Endodermal cell (in vitro differentiated cells): ENCODE measurements at places on chromosomes 16 and 17.
A peak's percentile ranks its signal among the peaks of the same experiment; 100 is the strongest.

- peak; percentile 97 for DNase-seq
Measured at GRCh38 chr17:81241648-81242420, 2.7 kb downstream of the NDUFAF8 start.

DNA sequence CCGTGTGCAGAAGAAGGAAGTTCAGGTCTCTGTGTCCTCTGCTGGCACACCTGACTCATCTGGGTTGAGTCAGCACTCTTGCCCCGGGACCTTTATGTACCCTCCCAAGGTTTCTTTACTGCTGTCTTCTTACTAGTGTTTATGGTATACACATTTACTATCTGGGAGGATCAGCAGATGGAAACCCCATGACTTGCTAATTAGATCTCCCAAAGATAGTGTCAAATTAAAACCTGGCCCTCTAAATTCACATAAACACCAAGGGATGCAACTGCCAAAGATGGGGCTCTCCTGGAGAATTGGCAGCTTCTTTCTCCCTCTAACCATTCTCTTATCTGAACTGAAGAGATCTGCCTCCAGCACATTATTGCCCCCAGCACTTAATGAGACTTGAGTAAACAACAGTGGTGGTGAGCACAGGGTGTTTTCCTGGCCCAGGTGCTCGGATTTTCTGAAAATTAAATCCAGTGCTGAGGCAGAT is 718.1 kb upstream of the SOX9 start:
- no peak for DNase-seq

GRCh38 chr17:9987779-9988585 is 82.9 kb upstream of the RCVRN start:
- peak; percentile 89 for DNase-seq

- peak; percentile 73 for DNase-seq
Measured at GRCh38 chr17:76920364-76921139, 52.3 kb downstream of the MGAT5B start.

- DNase-seq: no peak
Measured at GRCh38 chr17:8608001-8608400, 22.5 kb downstream of the MYH10 start.

GRCh38 chr16:23082161-23082788 is 67.0 kb downstream of the USP31 start:
- DNase-seq: no peak

- DNase-seq: no peak
Measured at GRCh38 chr16:67114793-67115192, 5.1 kb downstream of the PHAF1 start.

- no peak for DNase-seq
Measured at GRCh38 chr16:69314534-69314933, 3.4 kb downstream of the VPS4A start.

- no peak for DNase-seq
Measured at GRCh38 chr17:70205401-70205800, 36.1 kb downstream of the KCNJ2 start.

GRCh38 chr17:57235124-57235523 is 21.2 kb upstream of the MSI2 start:
- no peak for DNase-seq

GRCh38 chr17:76538941-76539570 is 788 bp upstream of the PRCD start:
- DNase-seq: no peak

GRCh38 chr16:67517661-67518423 is 10.8 kb upstream of the RIPOR1 start:
- no peak for DNase-seq

DNA sequence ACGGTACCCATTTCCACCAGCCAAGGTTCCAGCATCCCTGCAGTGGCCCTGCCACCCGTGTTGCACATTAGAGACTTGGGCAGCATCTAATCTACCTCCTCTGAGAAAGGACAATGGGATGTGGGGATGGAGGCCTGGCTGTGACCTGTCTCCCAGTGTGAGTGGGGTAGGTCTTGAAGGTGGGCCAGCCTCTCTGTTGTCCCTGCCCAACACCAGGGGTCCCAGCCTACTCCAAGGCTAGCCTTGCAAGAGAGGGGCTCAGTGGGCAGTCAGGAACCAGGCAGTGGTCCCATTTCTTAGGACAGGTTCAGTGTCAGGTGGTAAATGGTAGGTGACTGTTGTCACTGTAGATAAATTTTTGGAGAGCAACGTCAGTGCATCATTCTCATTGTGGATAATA is 384.5 kb downstream of the SNX29 start:
- DNase-seq: no peak

DNA sequence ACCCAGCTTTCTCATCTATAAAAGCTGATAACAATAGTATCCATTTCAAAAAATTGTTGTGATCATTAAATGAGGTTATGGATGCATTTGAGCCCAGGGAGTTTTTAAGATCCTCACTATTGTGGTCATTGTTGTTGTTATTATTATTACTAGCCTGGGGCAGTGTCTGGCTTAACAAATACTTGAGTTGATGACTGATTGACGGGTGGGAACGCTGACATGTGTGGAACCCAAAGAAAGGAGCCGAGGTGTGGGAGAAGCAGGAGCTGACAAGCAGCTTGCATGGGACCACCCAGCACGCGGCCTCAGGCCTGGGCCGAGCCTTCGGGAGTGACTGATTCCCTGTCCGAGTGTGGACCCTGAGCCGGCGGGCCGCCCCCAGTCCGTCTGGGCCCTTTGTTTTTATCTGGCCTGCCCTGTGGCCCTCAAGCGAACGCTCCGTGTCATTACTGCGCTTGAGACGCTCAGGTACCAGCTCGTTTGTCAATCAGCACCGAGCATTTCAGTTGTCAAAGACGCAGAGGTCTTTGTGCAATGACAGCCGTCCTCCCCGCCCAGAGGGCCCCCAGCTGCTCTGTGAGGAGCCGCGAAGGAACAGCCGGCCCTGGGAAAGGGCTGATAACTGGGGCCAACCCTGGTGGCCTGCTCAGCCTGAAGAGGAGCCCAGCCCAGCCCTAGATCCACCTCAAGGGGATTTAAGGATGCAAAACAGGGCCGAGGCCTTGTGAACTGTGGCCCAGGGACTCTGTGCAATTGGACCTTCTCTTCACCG is 132.9 kb upstream of the FOXF1 start:
- no peak for DNase-seq

DNA sequence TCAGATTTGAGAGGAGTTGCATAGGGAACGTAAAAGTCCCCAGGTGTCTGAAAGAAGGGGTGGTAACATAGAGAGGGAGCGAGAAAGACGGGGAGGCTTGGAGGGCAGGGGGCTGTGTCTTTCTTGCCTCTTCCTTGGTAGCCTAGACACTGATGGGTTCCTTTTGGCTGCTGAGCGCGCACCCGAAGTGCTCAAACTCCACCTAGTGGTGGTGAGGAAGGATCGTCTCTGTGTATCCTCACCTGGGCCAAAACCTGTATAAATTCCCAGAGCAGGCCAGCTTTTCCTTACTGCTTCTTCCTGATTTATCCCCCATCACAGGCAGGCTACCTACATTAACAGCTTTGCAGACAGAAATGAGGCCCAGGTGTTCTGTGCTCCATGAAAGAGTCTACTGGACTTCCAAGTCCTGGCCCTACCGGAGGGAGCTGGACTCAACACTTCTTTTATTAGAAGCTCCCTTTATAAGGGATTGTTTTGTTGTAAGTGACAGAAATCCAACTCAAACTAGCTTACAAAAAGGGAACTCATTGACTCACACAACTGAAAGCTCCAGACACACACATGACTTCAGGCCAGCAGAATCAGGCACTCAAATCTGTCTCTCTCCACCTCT is 5.5 kb upstream of the SLC25A35 start:
- DNase-seq: peak; percentile 88

GRCh38 chr17:75843577-75844529 is at the start of gene UNC13D:
Gene UNC13D, minus strand, starts transcription at chr17:75844404. Its CDS starts 67 bp downstream, at chr17:75844337.
- DNase-seq: no peak

- no peak for DNase-seq
Measured at GRCh38 chr16:57072616-57073275, 19.6 kb upstream of the CPNE2 start.

DNA sequence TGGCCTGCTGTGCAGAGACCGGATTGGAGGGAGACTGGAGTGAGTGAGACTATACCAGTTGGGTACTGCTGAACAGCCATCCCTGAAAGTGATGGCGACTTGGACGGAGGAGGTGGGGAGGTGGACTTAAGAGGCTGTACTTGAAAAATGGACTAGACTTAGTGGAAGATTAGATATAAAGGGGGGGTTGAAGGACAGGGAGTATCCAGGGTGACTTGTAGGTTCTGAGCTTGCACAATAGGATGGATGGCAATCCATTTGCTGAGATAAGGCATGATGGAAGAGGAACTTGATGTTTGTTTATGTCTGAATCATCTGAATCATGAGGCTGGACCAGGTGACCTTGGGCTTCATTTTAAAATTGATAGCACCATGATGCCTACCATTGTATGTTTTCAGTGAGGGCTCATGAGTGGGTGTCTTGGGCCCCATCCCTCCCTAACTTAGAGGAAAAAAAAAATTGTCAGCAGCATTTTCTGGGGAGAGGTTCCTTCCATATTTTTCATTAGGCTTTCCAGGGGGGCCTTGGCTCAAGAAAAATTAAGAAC is 41.2 kb downstream of the PRKCA start:
- DNase-seq: no peak

GRCh38 chr16:49856672-49857330 is 889 bp upstream of the ZNF423 start:
- peak; percentile 93 for DNase-seq

- no peak for DNase-seq
Measured at GRCh38 chr17:80922580-80923160, 69.0 kb upstream of the CHMP6 start.

DNA sequence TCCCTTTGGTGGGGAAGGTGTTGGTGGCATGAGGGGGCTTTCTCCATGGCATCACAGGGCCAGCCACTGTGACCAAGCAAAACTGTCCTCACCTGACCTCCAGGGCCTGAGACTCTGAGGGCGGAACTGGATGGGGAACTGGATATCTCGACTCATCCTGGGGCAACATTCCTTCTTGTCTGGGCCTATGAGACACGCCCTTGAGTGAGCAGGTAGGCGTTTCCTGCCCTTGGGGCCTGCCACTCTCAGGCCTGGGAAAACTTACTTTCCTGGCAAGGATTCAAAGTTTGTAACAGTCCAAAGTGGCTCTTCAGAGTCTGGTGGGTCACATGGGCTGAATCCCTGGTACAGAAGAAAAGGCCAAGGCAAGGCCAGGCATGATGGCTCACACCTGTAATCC is 9.6 kb downstream of the MT1X start:
- peak; percentile 69 for DNase-seq

GRCh38 chr17:73639322-73639721 is 4.9 kb downstream of the SDK2 start:
- DNase-seq: peak; percentile 44

GRCh38 chr16:89841275-89841674 is 13.0 kb downstream of the SPIRE2 start:
- DNase-seq: no peak

DNA sequence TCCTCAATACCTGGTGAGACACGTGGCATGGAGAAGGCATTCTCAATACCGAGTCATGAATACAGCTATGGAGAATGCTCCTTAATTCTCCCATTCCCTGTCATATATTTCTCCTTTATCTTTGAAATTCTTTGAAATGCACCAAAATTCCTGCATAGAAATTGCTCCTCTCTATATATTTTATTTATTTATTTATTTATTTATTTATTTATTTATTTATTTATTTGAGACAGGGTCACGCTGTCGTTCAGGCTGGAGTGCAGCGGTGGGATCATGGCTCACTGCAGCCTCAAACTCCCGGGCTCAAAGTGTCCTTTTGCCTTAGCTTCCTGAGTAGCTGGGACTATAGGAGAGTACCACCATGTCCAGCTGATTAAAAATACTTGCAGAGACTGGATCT is 190.3 kb upstream of the MAF start:
- DNase-seq: no peak

GRCh38 chr17:65228734-65229620 is 91.8 kb downstream of the RGS9 start:
- DNase-seq: peak; percentile 67

GRCh38 chr17:21212826-21213637 is 929 bp downstream of the TMEM11 start:
- DNase-seq: no peak

DNA sequence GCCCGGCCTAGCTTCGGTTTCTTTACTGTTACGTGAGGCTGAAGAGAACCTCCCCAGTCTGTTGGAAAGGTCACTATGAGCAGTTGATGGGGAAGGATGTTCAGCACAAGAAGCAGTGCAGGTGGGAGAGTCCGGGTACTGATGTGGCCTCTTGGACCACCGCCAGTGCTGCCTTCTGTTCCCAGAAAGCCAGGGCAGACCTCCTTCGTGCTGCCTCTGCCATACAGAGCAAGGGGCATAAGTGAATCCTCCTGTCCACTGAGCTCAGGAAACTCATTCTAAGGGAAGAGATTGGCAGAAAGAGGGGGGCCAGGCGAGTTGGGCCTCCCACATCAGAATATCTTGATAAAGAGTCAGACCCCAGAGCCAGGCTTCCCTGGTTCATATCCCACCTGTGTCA is 3.7 kb downstream of the PPP4C start:
- DNase-seq: no peak

GRCh38 chr17:79083191-79083971 is 8.8 kb downstream of the ENGASE start:
- DNase-seq: no peak

DNA sequence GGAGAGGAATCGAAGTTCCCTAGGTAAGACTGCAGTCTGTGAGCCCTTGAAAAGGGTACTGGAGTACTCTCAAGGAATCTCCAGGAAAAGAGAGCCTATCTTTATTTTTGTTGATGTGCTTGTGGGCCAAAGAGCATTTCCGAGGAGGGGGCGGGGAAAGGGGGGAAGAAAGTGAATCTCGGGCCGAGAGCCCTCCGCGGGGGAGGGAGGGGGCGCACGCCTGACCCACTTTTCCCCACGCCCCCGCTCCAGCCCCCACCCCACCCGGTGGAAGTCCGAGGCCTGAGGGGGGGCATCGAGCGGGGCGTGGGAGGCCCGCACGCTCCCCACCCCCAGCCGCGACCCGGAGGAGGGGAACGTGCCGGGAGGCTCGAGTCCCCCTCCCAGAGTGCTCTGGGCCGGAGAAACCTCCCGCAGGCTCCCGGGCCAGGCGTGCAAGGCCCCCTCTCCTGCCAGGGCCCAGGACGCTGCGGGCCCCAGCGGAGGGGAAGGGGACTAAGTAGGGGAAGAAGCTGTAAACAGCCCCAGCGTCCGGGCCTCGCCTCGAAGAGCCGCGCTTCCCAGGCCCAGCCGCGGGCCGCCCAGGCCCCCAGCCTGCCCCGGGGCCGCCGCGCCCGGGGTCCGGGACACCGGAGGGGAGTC is 444 bp downstream of the HELZ start:
- no peak for DNase-seq

- DNase-seq: no peak
Measured at GRCh38 chr17:40171750-40172149, 5.5 kb upstream of the RAPGEFL1 start.

- no peak for DNase-seq
Measured at GRCh38 chr16:84940670-84941551, 70.4 kb downstream of the ZDHHC7 start.

- DNase-seq: no peak
Measured at GRCh38 chr17:19641687-19642372, 6.7 kb upstream of the ALDH3A2 start.

DNA sequence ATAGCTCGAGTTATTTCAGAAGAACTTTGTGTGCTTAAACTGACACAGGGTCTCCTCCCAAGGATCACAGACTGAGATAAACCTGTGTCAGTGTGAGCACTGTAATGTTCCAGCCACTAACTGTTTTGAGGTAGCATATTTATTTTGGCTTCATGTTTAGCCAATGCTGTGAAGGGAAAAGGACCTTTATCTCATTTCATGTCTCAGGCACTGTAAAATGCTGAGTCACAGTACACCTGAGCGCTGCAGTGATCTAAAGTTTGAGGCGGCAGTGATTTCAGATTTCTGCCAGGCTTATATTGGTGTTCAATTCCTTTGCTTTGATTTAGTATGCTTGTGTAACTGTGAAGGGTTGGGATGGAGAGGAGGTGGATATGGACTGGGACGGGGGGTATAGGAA is 3.1 kb upstream of the DNAJA2 start:
- no peak for DNase-seq
